Stimulated activated CD8-positive, alpha-beta memory T cell treated with anti-CD3 and anti-CD28 coated beads, Interleukin-7, amount 100 ng/mL, for 1 hour (primary cell): ENCODE measurements at places on chromosomes 6 and 20.

DNA sequence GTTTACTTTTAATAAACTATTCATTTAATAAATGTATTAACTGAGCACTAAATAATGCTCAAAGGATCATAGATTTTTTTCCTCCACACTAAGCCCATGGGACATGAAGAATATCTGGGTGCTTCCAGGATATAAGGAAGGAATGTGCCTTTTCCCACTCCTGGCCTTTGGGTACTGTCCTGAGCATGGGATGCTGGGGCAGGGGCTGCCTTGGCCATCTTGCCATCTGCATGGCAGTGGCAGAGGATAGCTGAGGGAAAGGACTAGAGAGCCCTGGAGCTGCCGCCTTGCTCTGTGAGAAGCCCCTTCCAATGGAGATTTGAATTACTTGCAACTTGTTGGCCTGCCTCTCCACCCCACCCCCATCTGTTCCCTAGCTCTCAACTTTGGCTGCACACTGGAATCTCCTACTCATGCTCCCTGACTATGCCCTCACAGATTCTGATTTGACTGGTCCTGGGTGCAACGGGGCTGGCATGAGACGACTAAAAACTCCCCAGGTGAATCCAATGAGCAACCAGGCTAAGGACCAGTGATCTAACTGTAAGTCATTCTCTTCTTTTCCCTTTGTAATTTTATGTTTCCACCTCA, 15.6 kb downstream of the DDRGK1 start:
- DNase-seq, result no peak

GRCh38 chr6:81842254-81842653, 89.8 kb upstream of the TENT5A start:
- no peak for DNase-seq

DNA sequence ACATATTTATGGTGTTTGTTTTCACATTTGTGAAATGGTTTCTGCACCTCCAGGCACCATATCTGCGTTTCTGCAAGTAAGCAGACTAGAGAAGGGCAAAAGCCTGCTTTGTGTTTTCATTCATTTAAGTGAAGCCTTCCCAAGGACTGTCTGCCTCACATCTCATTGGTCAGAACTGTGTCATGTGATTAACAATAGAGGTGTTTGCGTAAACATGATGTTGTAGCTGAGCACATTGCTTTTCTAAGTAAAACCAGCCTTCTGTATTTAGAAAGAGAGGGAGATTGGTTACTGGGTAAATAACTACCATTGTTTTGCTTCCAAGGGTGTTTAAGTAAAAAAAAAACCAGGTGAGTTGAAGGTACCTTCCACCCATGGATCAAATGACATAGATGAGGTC, 39.7 kb downstream of the SH3BGRL2 start:
- DNase-seq, result no peak

GRCh38 chr6:37017606-37018197, 12.2 kb downstream of the FGD2 start:
- DNase-seq, result no peak

- no peak for DNase-seq
Observed at GRCh38 chr6:165834613-165835259, 171.7 kb upstream of the PDE10A start.

DNA sequence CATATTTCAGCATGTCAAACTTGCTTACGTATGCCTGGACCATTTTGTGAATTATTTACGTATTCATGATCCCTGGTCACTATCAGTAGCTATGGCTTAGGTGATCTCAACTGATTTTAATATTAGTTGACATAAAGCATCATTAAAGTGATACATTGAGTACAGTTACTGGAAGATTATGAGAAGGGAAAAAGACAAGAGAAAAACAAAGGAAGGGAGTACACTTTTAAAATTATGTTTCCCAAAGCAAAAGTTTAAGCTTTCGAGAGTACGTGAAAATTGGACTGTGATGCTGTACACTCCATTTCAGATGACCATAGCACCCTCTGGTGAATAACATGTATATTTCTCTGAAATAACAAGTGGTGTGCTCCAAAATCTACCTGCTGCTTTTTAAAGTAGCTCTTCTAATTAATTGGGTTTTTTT, 215.0 kb upstream of the HSF2 start:
- DNase-seq, result no peak

DNA sequence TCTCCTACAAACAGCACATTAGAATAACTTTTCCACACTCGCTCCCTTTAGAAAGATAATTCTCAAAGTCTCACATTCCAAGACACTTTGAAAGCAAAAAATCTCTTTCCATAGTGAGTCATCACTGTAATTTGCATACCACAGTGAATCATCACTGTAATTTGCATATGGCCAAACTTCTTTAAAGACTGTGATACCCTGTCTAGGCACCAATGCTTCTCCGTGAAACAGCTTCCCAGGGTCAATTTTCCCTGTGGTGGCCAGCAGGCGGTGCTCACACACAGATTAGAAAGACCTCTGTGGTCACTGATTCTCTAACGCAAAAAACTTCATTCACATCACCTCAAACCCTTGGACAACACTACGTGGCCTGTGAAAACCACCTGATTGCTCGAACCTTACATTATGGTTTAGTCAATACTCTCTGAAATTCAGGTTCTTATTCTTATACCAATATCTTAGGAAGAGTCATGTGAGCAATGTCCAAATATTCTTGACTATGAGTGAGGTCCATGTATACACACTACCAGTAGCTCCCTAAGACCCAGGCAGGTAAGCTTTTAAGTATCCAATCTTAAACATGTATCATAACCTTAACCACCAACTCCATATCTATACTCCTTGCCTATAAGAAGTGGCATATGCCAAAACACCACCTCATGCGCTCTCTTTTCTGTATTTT, 78.5 kb upstream of the PHACTR1 start:
- DNase-seq, result no peak

GRCh38 chr6:26126394-26127235, 39.4 kb downstream of the HFE start:
- no peak for DNase-seq

GRCh38 chr6:139655783-139656705, 281.6 kb upstream of the CITED2 start:
- no peak for DNase-seq

GRCh38 chr6:131134980-131135243, 355 bp upstream of the AKAP7 start:
- DNase-seq, result no peak

DNA sequence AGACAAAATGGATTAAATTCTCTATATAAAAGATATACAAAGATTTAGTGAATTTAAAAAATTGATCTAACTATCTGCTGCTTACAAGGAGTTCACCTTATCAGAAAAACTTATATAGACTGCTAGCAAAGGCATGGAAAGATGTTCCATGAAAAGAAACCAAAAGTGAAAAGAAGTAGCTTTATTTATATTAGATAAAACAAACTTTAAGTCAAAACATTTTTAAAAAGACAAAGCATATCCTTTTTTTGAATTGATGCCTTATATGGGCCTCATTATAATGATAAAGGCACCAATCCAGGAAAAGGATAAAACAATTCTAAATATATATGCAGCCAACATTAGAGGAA, 334.2 kb downstream of the MEI4 start:
- DNase-seq, result no peak

GRCh38 chr6:87312860-87313259, 9.5 kb upstream of the SMIM8 start:
- no peak for DNase-seq
